Stimulated activated CD4-positive, alpha-beta T cell treated with anti-CD3 and anti-CD28 coated beads, TNF-alpha, amount 100 ng/mL, for 1 hour (primary cell): ENCODE measurements at places on chromosomes 7 and 10.

DNA sequence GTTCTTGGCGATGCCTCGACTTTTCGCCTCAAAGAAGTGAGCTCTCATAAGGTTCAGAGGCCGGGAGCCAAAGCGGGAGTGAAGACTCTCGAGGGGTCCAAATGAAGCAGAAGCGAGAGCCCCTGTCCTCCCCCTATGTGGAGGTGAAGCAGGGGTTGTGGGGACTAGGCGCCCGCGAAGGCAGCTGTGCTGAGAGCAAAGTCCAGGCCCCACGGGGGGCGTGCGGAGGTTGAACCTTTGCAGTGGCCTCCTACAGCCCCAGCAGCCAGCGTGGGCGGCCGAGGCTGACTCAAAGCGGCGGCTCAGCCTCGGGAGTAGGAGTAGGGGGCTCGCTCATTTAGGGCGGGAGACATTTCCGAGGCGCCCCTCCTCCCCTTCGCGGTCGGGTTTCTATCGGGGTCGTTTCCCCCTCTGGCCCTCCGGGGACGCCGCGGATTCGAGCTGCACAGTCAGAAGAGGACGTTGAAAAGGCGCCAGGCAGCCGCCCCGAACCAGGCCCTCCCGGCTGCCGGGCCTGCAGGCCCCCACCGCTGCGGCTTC lies 553 bp upstream of the ADD3 start:
- no peak for DNase-seq

- DNase-seq, result no peak
Observed at GRCh38 chr7:127652333-127653248, 597 bp downstream of the SND1 start.

- DNase-seq, result no peak
Observed at GRCh38 chr10:24701447-24701846, 22.2 kb downstream of the ARHGAP21 start.

DNA sequence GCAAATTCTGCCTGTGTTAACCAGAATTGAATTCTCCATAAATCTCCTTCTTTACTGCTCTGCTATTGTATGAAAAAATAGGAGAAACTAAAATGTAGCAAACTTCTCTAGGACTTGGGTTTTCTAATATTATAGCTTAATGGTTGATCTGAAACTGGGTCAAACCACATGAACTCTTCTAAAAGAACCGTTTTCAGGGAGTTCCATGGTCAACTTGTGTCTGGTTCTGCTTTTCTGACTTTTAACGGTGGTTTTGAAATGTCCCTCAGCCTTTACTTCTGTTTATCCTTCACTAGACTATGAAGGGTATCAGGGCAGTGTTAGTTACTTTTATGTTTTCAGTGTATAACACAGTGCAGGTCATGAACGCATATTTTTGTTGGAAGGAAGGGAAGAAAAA lies 242.2 kb downstream of the TSPAN12 start:
- DNase-seq, result no peak

DNA sequence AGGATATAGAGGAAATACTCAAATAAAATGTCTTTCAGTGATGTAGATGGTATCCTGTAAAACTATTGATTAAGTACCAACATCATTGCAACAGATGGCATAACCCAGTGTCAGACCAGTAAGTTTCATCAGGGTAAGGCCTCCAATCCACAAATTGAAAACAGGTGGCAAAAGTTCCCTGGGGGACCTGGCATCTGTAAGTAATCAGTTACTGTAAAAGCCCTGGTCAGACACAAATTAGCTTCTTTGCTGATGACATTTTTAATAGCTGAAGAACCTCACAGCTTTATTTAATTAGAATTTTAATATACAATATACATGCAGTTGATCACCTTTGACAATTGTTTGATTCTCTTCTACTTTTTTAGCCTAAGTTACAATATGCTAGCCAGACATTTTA lies 152.5 kb downstream of the PLXDC2 start:
- no peak for DNase-seq

DNA sequence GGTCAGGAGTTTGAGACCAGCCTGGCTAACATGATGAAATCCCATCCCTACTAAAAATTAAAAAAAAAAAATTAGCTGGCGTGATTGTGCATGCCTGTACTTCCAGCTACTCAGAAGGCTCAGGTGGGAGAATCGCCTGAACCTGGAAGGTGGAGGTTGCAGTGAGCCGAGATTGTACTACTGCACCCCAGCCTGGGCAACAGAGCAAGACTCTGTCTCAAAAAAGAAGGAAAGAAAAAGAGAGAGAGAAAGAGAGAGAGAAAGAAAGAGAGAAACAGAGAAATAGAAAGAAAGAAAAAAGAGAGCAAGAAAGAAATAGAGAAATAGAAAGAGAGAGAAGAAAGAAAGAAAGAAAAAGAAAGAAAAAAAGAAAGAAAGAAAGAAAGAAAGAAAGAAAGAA lies 292.8 kb upstream of the KLF6 start:
- no peak for DNase-seq

DNA sequence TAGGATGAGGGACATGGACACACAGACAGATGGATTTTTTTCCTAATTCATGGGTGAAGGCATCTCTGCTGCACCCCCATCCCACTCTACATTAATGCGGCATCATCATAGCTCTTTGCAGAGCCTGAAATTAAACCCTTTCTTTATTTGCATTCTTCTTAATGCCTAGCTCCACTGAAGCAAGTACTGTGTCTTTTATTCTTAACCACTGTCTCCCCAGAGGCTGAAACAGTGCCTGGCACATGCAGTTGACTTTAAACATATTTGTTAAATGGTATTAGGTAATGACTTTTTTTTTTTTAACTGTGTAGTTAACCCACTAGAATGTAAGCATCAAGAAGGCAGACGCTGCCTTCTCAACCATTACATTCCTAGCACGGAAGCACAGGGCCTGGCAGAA lies 73.5 kb downstream of the SMURF1 start:
- no peak for DNase-seq

- peak; percentile 15 for DNase-seq
Observed at GRCh38 chr7:151168003-151168786, 701 bp upstream of the GBX1 start.

DNA sequence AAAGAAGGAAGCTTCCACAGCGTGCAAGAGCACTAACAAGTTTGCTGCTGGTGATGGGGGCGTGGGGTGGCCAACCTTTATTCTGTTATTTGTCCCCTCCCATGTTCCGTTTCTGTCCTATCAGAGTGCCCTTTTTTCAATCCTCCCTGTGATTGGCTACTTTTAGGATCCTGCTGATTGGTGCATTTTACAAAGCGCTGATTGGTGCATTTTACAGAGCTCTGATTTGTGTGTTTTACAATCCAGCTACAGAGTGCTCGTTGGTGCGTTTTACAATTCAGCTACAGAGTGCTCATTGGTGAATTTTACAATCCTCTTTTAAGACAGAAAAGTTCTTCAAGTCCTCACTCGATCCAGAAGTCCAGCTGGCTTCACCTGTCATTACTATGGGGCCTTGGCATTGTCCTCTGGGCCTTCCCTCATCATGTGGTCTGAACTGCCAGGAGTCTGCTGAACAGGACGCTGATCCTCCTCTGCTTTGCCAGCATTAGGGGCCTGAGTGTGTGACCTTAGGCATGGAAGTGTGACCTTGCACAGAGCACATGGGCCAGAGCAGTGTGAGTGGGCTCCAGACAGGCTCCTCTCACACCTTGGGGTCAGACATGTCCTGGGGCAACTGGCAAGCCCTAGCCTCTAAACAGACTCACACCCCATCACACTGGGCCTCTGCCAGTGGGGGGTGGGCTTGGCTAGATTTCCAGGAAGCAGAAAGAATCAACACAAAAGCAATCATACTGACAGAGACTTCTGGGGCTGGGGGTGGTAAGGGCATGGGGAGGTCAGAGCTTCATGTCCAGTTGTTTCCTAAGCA lies 167.4 kb downstream of the PTPN20 start:
- no peak for DNase-seq

- no peak for DNase-seq
Observed at GRCh38 chr7:87339373-87339897, 6.0 kb upstream of the CROT start.

GRCh38 chr10:11236234-11236633 lies 218.6 kb downstream of the CELF2 start:
- no peak for DNase-seq
